ENCODE measurements at places on chromosomes 1 and 21.

DNA sequence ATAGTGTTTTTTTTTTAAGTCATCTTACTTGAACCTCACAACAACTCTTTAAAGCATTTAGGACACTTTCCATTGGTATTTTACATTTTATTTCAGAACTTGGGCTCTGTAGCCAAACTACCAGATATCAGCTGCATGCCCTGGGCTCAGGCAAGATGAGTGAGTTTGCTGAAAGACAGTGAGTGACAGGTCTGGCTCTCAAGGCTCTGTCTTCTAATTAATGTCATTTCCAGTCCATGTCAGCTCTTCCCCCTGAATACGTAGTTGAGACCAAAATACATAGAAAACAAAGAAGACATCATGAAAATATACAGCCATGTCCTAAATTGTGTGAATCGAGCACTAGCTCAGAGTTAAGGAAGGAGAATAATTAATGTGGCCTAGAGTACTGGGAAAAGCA, 39.7 kb downstream of the PRRX1 start:
- DNase-seq: no peak

GRCh38 chr1:201088901-201089525, 23.2 kb downstream of the CACNA1S start:
- no peak for DNase-seq

DNA sequence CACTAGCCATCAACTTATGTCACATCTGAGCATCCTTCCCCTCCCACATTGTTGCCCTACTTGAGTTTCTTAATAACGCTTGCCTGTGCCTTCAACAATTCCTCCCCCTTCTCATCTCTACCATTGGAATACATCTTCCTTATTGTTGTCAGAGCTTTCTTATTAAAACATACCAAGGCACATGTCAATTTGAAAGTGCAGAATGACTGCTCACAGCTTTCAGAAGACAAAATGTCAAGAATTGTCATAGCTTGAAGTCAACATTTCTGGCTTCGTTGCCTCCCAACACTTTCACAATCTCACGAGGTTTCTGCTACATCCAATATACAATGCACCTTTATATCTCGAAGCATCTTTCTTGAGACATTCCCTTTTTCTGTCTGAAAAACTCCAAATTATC, 279.9 kb downstream of the LRRC7 start:
- no peak for DNase-seq

GRCh38 chr21:34670962-34671348, 2.2 kb downstream of the CLIC6 start:
- no peak for DNase-seq

DNA sequence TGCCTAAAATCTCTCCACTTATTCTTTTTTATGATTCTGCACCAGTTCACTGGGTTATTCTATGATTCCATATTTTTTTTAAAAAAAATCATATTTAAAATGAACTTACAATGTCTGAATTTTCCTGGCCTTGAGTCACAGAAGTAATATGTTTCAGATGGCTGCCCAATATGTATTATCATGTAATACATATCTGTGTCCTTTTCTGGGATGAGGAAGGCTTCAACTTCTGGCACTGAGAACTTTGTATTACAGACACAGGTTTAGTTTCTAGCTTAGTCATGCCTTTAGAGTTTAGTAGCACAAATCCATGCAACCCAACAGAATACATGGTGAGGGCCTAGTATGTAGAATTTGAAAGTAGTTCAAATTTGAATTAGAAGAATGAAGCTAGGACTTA, 7.8 kb upstream of the HSD17B7 start:
- no peak for DNase-seq

- DNase-seq: no peak
Observed at GRCh38 chr1:89041119-89041641, 18.5 kb upstream of the GBP3 start.

DNA sequence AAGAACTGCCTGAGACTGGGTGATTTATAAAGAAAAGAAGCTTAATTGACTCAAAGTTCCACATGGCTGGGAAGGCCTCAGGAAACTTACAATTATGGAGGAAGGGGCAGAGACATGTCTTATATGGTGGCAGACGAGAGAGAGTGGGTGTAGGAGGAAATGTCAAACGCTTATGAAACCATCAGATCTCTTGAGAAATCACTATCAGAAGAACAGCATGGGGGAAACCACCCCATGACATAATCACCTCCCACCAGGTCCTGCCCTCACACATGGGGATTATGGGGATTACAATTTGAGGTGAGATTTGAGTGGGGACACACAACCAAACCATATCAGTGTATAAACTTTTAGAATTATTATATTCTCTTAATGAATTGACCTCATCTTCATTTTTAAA, 335.9 kb upstream of the DPYD start:
- DNase-seq: no peak

DNA sequence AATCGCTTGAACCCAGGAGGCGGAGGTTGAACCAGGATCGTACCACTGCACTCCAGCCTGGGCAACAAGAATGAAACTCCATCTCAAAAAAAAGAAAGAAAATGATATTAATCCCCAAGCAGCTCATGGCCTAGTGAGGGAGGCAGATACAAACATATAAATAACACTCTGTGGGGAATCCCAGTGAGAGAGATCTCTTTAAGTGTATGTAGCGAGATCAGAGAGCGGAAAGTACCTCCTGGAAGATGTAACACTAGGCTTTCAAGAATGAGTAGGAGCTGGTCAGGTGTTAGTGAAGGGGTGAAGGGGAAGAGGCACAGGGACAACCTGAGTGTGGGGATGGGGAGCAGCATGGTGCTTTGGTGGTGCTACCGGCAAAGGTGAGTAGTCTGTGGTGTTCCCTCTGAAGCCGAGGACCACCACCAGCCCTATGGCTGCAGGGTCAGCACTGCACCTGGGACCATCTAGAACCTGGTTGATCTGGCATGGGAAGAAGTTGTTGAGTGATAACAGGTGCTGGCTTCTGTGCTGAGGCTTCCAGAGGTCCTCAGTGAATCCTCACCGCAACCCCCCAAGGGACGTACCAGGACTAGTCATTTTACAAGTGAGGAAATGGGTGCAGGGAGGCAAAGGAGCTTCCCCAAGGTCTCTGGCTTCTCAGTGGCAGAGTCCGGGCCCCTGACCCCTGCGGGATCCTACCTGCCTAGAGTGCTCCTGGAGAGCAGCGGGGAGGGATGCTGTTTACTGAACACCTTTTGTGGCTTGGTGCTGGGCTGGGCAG, 367.6 kb upstream of the VAMP3 start:
- no peak for DNase-seq

- DNase-seq: no peak
Observed at GRCh38 chr1:30664103-30664755, 59.2 kb downstream of the MATN1 start.

DNA sequence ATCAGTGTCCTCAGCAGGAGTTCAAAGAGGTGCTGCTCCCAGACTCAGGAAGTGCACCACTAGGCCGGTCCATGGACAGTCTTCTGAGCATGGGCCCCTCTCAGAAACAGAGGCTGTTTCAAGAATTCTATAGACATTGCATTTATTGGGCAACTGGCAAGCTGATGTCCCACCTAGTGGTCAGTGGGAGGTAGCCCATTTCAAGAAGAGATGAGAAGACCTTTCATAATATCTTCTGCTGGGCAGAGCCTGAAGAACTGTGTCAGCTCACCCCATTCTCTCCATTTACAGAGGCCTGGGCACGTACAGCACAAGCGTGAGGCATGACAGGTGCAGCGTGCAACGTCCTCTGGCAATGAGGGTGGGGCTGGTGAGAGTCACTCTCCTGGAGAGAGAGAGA, 216.0 kb downstream of the DYRK1A start:
- DNase-seq: no peak

- DNase-seq: no peak
Observed at GRCh38 chr1:45815667-45816458, 12.5 kb downstream of the MAST2 start.

DNA sequence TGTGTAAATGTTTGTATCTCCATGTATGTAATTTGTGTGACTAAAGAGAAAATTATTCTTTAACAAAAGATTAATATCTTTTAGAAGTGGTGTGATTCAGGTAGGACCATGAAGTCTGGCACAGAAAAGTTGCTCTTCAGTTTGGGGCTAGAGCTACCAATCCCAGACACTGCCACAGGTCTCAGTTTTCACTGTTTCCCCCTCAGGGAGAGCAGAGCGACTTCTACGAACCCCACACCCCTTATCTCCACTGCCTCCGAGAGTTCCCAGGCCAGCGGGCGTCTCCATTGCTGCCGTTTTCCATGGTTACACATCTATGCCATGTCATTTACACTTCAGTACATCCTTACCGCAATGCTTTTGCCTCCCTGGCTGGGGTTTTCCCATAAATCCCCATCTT, 93.0 kb upstream of the SMYD2 start:
- DNase-seq: no peak

DNA sequence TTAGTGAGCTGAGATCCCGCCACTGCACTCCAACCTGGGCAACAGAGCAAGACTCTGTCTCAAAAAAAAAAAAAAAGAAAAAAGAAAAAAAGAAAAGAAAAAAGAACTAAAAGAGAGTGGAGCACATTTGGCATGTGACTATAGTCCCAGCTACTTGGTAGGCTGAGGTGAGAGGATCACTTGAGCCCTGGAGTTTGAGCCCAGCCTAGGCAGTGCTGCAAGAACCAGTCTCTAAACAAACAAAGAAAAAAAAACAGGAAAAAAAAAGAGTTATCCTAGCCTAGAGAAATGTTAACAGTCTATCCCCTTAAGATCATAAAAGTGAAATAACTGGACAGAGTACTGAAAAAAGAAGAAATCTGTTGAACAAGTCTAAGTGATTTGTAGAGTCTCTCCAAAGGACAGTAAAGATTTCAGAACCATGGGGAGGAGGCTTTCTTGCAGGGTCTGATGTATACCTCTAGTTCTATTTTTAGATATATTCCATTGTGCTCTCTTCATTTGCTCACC, 4.5 kb upstream of the PRDX1 start:
- no peak for DNase-seq

DNA sequence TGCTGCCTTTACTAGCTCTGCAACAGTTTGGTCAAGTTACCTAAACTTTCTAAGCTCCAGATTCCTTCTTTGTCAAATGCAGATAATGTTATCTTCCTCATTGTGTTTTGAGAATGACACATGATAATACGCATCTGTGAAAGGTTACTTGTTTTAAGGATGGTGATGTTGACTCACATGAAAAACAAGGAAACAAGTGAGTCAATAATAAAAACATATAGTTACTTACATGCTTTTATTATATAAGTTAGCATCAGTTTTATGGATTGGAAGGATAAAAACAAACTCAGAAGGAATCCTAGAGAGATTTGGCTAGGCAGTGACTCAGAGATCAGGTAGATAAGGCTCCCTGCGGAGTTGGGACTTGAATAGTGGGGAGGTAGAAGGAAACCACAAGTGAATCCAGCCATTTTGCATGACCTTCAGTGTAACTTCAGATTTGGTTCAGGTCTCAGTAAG, 144.6 kb downstream of the LMO4 start:
- DNase-seq: peak; percentile 20

DNA sequence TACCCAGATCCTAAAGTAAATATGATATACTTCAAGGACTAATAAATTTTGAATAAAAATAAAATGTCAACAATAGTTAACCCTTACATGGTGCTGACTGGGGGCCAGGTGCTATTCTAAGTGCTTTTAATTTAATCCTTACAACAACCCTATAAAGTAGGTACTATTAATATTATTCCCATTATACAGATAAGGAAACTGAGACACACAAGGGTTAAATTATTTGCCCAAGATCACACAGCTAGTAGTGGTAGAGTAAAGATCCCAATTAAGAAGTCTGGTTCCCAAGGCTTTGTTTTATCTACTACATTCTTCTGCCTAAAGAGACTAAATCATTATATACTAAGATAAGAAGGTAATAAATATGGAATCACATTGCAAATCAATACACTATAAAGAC, 34.2 kb downstream of the SYNJ1 start:
- DNase-seq: no peak

DNA sequence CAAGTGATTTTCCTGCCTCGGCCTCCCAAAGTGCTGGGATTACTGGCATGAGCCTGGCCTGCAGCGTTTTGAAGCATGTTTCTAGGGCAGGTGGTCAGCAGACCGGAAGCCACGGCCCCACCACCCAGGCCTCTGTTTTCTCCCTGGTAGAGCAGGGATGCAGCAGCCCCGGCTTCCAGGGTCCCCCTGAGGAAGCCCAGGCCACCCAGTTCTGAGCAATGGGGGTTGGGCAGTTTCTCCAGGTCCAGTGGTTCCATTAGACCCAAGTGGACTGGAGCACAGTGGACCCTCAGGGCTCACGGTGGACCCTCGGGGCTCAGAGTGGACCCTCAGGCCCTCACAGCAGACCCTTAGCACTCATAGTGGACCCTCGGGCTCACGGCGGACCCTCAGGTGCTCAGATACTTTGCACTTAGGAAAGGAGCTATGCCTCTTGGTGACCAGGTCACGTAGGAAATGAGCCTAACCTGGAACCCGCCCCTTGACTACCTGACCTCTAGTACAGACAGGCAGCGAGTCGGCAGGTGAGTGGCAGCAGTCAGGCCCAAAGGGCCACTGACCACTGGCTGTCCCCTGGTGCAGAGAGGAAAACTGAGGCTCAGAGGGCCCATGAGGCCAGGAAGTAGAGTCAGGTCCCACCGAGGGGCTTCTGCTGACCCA, 4.6 kb upstream of the FNDC10 start:
- no peak for DNase-seq

GRCh38 chr1:163069142-163069541, at the start of gene RGS4:
Gene RGS4, plus strand, starts transcription at chr1:163069361. Its CDS starts 124 bp downstream, at chr1:163069485.
- no peak for DNase-seq

- DNase-seq: no peak
Observed at GRCh38 chr1:172238965-172239364, 181.5 kb upstream of the C1orf105 start.

GRCh38 chr1:237154157-237154556, 112.2 kb downstream of the RYR2 start:
- DNase-seq: no peak

DNA sequence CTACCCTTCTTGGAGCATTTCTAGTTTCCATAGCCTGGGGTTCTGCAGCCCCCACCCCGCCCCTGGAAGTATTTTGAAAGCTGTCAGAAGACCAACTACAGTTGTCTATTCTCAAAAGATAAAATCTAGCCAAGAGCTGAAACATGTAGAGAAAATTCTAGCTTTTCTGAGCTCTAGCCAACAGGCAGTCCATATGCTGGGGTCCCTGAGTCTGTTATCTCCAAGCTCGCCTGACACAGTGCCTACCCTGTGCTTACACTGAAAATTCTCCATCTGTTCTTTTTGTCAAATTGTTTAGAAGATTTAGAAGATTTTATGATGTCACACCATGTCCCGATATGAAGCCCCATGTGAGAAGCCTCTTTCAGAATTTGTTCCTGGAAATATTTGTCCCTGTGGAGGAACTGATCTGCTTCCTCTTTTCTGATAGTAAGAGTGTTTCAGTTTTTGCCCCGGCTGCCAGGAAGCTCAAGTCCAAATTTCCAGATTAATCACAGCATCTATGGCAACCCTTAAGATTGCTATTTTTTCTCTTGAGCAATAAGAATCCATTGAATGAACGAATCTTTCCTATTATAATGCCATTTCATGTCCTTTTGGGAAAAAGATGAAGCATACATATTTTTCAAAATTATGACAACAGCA, 23.7 kb upstream of the CSF3R start:
- no peak for DNase-seq

DNA sequence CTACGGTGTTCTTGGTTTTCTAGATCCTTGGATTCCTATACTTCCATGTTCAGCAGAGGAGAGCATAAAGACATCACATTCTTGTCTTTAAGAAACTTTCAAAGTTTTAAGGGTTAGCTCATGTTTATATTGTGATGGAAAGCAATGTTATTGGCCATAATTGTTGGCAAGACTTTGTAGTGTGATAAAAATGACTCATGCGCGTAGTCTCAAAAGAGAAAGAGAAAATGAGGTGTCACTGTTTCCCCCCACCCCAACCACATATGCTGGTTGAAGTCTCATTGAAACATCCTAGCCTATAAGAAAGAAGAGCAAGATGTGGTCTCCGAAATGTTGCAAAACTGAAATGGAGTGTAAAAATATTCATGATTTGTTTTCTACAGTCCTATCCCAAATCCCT, 348.8 kb downstream of the PTBP2 start:
- DNase-seq: no peak

Measured in Panc1 (cell line).